ENCODE measurements at places on chromosomes 2 and 18. TPM values are rescaled to one million over a fixed set of nuclear protein-coding genes. Genes with fewer than 3 reads are reported as not detected.

Gene HOXD9
- total RNA-seq, result 3.6 TPM

Gene OR6B3
- total RNA-seq, result not detected

- DNase-seq, result peak; percentile 28
Observed at GRCh38 chr2:36965751-36966369, 476 bp downstream of the STRN start.

GRCh38 chr18:48698707-48699106, 159.9 kb downstream of the CTIF start:
- no peak for DNase-seq

GRCh38 chr2:187360286-187360685, 87.8 kb downstream of the CALCRL start:
- DNase-seq, result no peak
